NCI-H446 (cell line): ENCODE measurements at places on chromosomes 7 and 10.

DNA sequence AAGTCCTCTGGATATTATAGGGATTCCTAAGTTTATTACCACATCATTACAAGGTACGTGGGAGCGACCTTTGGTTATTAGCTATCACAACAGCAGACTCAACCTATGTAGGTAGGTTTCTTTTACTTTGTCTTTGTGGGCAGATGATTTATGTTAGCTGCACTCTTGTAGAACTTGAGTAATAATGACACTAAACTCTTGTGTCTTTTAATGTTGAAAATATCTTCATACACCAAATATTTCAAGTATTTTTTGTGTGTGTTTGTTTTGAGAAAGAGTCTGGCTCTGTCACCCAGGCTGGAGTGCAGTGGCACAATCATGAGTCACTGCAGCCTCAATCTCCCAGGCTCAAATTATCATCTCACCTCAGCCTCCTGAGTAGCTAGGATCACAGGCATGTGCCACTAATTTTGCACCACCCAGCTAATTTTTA is 19.2 kb upstream of the SUPV3L1 start:
- DNase-seq: no peak

DNA sequence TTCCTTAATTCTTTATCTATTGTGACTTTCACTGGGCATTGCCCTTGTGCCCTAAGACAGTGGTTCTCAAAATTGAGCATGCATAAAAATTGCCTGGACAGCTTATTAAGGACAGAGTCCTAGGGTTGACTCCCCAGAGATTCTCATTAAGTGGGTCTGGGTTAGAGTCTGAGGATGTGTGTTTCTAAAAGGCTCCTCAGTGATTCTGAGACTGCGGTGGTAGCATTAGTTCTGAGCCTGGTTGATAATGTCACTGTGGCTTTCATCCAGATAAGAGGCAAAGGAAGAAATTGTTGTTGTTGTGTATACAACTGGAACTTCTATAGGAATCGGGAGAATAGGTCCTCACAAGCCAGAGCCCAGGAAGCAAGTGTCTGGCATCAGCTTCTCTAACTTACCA is 1.3 kb downstream of the IFIT2 start:
- no peak for DNase-seq

DNA sequence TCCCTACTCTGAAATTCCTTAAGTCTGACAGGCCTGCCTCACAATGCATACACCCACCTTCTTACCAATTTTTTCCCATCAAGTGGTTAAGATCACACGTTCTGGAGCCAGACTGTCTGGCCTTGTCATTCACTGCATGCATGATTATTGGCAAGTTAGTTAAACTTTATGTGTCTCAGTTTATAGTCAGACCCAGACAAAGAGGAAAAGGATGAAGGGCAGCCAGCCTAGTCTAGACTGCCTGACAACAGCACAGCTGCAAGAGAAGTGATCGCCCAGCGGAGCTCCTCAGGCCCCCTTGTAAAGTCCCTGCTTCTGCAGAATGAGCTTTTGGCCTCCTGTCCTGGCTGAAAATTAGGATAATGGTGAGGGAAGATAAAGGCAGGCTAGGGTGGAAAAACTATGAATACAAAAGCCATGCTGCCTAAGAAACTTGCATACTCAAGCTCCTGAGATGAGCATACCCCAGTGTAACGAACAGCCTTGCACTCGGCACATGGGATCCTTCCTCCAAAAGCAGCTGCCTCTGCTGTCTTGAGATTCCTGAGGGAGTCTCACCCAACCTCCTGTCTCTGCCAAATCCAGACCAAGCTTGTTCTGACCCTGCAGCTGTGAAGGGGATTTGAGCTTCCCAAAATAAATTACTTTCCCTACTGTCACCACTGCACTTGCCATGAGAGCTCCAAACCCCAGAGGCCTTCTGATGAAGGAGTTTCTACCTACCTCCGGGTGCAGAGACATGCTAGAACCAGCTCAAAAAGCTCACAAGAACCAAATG is 26.7 kb upstream of the MRLN start:
- DNase-seq: no peak

GRCh38 chr10:112532189-112532588 is 85.2 kb downstream of the VTI1A start:
- no peak for DNase-seq

- DNase-seq: no peak
Measured at GRCh38 chr10:11162828-11163599, 145.3 kb downstream of the CELF2 start.

GRCh38 chr7:50923476-50923875 is 140.8 kb upstream of the GRB10 start:
- DNase-seq: no peak

GRCh38 chr7:128921866-128922440 is 11.4 kb upstream of the KCP start:
- no peak for DNase-seq

DNA sequence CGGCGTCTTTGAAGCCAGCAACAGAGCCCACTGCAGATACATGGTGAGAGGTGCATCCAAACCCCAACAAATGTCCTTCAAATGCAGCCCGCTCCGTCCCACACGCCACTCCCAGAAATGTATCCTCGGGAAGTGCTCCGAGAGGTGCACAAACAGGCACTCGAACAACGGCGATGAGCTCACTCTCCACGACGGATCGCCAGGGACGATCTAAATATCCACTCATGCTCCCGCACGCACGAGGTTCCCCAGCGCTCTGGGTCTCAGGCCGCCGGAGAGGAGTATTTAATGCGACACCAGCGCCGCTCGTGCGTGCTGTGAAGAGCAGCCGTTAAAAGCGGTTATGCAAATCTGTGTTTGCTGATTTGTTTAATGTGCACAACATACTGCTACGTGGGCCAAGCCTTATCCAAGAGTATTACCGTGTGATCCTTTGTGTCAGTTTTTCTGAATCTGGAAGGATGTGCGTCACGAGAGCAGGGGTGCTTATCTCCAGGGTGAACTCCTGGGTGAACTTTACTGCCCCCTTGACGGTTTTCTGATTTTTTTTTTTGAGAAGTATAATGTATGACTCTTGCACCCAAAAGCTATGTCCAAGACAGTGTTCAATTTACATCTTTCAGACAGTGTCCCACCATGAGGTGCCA is 48.5 kb upstream of the PPP2R2D start:
- no peak for DNase-seq

DNA sequence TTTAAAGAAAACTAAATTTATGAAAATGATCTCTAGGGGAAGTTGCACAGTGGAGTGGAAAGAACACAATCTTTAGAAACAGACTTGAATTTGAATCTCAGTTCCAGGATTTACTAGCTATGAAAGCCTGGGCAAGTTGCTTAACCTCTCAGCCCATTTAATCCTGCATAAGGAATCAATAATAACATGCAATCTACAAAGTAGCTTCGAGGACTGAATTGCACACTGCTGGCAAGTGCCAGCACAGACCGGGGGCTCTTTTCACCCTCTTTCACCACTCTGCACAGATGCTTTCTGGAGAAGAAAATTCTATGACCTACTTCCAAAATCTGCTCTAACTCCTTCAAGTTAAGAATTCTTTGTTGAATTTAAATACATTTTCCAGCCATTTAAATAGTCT is 63.4 kb upstream of the ANK3 start:
- DNase-seq: no peak

- no peak for DNase-seq
Measured at GRCh38 chr7:142883571-142884285, 1.8 kb downstream of the TRPV6 start.

- no peak for DNase-seq
Measured at GRCh38 chr10:72483471-72483870, 128.8 kb upstream of the DNAJB12 start.

- DNase-seq: no peak
Measured at GRCh38 chr7:43847496-43847895, 21.8 kb downstream of the MRPS24 start.

DNA sequence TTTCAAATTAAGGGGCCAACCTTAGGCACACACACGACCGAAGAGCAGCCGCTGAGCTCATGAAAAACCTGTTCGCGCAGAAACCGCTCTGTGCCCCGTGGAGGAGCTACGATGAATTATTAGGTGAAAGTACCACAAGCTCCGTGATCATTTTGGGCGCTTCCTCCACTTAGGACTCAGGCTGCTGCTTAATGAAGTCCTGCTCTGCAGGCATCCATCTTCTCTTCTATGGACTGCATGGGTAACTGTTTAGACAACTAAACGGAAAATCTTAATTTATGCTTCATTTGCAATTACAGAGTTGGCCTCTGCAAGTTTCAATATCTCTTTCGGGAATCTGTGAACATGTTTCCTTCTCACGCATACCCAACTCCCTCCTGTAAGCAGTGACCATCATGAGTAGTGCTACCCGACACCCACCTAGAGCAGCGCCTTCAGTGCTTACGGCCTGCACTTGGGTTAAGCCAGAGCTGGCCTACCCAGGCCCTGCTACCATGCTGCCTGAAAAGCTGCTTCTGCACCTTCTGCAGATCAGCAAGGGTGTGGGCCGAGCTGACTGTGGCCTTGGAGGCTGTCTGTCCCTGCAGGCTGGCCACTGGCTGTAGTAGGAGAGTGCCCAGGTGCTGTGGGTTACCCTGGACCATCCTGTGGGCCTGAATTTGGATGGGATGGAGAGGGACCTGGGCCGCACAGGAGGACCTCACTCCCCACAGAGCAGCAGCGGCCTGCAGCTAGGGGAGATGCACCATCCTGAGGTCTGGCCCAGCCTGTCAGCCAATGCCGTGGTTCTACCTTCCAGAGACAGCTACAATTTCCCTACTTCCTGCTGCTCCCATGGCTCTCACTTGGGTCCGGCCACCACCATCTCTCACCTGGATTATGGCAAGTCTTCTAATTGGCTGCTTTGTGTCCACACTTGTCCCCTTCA is 36.0 kb downstream of the GNA12 start:
- DNase-seq: no peak

GRCh38 chr10:48634198-48634983 is 29.5 kb upstream of the ARHGAP22 start:
- DNase-seq: no peak

- no peak for DNase-seq
Measured at GRCh38 chr10:125097409-125098070, 62.8 kb downstream of the CTBP2 start.

DNA sequence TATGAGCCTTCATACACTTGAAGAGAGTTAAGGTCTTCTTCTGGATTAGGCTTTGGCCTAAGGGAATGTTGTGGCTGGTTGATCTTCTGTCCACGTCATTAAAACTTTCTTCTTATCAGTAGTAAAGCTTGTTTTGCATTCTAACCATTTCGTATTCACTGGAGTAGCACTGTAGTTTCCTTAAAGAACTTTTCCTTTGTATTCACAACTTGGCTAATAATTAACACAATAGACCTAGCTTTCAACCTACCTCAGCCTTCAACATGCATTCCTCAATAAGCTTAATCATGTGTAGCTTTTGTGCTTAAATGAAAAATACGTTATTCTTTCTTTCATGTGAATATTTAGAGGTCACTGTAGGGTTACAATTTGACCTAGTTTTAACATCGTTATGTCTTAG is 42.8 kb downstream of the AKR1C8 start:
- DNase-seq: no peak

GRCh38 chr7:112001091-112001826 is 204.9 kb downstream of the DOCK4 start:
- no peak for DNase-seq

DNA sequence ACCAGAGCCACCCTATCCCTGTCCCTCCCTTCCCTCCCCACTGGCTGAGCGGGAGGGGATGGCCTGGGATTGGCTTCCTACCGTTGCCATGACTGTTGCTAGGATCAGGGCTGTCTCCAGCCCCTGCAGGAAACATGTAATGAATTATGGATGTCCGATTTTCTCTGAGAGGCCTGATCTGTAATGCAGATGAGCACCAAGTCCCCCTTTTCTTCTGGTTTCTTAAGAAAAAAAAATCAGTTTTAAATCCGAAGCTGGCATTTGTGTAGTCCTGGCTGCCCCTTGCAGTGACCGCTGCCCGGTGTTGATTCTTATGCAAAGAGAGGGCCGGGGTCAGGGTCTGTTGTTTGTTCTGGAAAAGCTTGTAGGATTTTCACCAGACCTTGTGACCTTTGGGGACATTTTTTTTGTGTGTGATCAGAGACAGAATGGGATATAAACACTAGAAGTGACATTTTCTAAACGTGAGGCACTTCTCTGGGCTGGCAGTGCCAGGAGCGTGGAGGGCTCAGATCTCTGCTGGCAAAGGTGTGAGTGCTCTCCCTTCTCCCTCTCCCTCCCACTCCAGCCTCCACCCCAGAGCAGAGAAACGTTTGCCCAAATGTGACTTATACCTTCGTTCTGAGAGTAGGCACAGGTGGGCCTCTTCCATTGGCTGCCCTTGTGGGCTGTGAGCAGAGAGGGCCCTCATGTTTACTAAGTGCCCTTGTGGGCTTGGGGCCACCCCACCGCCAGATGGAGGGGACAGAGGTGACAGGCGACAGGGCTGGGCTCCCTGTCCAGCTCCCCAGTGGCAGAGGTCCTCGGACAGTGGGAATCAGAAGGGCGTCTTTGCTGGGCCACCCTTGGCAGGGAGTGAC is 127.5 kb downstream of the DNAJB6 start:
- no peak for DNase-seq

DNA sequence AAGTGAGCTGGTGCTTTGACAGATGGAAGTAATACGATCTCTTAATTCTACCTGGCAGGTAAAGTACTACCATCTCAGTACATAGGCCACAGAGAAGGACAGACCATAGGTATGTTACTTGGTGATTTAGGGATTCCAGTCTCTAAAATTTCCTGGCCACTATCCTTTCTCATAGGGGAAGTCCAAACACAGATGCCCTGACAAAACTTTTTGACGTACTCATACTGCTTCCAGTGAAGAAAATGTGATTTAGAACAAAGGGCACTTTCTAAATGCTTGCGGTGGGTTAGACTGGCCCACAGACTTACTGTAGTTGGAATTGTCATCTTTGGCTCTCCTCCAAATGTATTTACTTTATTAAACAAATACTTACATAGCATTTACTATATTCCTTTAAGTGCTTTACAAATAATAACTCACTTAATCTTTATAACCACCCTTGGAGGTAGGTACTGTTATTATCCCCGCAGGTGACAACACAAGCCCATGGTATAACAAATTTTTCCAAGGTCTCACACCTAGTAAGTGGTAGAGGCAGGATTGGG is 3.0 kb downstream of the PI4K2A start:
- no peak for DNase-seq

DNA sequence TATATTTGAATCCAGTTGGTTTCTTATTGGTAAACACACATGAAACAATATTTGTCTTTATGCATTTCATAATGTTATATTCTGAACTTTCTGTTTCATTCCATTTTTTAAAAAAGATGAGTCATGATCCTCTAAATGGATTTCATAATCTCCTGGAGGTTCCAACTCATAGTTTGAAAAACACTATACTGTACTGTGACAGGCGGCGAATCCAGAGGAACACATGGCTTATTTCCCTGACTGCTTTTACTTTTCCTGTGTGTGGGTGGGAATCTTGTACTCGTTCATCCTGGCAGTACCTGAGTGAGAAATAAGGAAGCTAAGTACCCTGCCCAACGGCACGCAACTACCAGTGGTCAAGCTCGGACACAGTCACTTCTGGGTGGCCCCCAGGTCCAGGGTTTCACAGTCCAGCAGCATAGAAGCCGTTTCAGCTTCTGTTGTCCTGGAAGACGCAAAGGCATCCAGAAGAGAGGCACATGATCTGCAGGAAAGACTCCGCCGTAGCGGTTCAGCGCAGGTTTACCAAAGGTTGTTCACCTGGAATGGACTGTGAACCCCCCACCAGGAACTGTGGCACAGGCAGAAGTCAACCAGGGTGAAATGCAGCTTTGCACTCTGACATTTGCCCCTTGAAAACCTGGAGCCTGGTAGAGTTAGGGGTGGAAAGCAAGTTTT is 117.7 kb downstream of the CCNY start:
- no peak for DNase-seq
